Breast epithelium (tissue), 4 donors: ENCODE measurements at places on chromosomes 12 and 14. TPM values are rescaled to one million over a fixed set of nuclear protein-coding genes. Genes with fewer than 3 reads are reported as not detected.

DNA sequence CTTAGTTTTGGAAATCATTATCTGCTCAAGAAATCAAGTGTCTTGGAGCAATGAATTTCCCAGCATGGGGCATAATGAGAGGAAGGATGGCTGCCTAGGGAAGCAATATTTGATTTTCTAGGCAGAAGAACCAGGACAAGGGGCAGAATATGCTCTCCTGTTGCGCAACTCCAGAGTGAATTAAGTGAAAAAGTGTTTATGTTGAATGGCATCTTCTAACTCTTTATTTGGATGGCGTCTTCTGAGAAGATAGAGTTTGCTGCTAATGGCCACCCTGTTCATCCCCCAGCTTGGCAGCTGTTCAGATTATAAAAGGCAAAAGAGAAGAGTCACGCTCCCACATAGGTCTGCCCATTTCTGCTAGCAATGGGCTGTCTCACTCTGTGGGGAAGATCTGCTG is 1278.1 kb downstream of the AACS start:
- DNase-seq: no peak

DNA sequence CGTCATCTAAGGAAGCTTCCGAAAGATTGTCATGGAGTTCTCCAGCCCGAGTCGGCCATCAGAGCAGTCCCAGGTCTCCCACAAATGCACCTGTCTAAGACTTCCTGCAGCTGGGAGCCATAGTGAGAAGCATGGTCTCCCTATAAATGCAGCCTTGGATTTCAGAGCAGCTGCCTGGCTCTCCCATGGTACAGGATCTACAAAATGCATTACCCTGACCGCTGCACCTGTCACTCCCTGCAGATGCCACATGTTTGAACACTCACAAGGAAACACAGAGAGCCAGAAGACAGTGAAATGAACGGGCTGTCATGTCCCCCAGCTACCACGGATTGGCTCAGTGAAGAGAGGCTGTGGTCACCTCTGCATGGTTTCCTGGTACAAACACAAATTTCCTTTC is 702.7 kb downstream of the MED13L start:
- DNase-seq: no peak

The SELPLG gene
- 16.6 TPM for total RNA-seq

- DNase-seq: no peak
These were observed 1.2 kb downstream of the KLHDC2 start for GRCh38 chr14:49769171-49769570.

The BMP4 gene
- total RNA-seq: 17.0 TPM
